ENCODE measurements at places on chromosomes 7 and 10.

DNA sequence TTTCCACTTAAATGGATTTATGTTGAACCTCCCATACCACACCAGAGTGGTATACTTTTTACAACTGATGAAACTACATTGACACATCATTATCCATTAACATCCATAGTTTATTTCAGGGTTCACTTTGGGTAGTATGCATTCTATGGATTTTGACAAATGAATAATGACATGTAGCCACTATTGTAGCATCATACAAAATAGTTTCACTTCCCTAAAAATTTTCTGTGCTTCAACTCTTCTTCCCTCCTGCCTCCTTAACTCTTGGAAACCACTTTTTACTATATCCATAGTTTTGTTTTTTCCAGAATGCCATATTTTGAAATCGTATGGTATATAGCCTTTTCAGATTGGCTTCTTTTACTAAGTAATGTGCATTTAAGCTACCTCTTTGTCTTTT is 199.5 kb upstream of the TMEM196 start:
- DNase-seq: no peak

- no peak for DNase-seq
Measured at GRCh38 chr7:86916277-86916825, 143.1 kb downstream of the ELAPOR2 start.

GRCh38 chr10:92931597-92931996 is 83.3 kb downstream of the EXOC6 start:
- no peak for DNase-seq

DNA sequence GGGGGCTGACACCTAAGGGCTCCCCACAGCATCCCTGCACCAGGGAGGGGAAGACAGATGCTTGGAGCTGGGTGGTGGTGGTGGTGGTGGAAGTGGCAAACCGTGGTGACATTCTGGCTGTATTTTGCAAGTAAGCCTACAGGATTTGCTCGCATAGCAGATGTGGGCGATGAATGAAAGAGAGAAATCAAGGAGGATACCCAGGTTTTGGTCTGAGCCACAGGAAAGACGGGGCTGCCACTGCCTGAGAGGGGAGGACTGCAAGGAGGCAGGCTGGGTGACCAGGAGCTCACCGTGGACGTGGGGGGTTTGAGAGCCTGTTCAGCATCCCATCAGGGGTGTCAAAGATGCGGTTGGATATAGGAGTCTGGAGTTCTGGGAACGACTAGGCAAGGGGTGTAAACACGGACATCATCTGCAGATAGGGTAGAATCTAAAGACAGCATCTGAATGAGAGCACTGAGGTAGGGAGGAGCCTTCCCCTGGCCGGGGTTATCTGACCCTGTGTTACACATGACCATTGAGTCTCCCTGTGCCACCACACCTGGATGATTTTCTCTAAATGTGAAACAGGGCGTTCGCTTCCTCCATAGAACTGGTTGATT is 49.7 kb downstream of the TSPAN15 start:
- no peak for DNase-seq

- no peak for DNase-seq
Measured at GRCh38 chr10:130212746-130213145, 76.6 kb downstream of the GLRX3 start.

DNA sequence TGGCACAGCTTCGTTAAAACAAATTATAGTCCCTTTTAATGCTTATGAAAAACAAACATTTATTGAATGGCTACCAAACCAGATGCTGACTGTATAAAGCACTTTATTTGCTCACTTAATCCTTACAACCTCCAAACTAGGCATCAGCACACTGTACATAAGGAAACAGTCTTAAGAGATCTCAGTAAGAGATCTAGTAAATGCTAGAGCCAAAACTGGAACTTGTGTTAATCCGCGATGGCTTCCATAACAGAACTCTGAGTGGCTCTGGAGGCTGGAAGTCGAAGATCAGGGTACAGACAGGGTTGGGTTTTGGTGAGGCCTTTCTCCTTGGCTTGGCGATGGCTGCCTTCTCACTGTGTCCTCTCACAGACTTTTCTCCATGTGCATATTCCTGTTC is 27.0 kb downstream of the PDZD8 start:
- DNase-seq: no peak

GRCh38 chr7:154795014-154795413 is 207.9 kb downstream of the PAXIP1 start:
- DNase-seq: no peak

- DNase-seq: no peak
Measured at GRCh38 chr7:13908667-13909397, 80.6 kb downstream of the ETV1 start.

- no peak for DNase-seq
Measured at GRCh38 chr10:46301056-46301645, 14.4 kb downstream of the ANTXRL start.

DNA sequence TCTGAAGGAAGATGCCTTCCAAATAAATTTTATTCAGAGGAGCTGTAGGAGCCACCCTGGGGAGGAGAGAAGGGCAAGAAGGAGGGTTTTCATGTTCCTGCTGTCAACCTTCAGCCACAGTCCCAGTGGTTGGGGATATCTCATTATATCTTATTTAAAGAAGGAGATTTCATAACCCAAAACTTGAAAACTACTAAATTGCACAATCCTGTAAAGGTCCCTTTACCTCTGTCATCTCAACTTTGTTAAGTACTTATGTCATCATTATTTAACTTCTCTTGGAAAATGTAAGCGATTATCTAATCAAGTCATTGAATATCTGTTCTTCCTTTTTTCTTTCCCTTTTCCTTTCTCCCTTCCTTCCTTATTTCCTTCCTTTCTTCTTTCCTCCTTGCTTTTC is 794.5 kb upstream of the IGFBP3 start:
- no peak for DNase-seq

DNA sequence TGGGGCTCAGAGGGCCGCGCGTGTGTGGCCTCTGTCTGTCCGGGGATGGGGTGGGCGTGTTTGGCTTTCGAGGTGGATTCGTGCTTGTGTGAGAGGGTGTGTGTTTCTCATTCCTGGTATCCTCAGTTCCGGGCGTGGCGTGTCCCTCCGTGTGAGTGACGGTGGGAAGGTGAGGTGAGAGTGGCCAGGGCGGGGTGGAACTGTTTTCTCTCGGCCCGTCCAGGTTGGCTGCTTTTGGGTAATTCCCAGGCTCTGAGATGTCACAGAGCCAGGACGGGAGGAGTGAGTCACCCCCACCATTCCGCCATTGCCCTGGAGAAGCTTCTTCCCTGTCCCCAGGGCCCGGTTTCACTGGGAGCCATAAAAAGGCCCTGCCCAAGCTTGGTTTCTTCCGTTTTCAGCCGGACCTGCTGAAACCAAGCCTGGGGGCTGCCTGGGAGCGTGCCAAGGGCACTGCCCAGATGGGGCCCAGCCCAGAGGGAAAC is 21.3 kb upstream of the CLDN4 start:
- DNase-seq: no peak

- DNase-seq: no peak
Measured at GRCh38 chr10:74778436-74779094, 47.8 kb upstream of the KAT6B start.

GRCh38 chr10:58299580-58299979 is 30.6 kb downstream of the CISD1 start:
- DNase-seq: no peak

DNA sequence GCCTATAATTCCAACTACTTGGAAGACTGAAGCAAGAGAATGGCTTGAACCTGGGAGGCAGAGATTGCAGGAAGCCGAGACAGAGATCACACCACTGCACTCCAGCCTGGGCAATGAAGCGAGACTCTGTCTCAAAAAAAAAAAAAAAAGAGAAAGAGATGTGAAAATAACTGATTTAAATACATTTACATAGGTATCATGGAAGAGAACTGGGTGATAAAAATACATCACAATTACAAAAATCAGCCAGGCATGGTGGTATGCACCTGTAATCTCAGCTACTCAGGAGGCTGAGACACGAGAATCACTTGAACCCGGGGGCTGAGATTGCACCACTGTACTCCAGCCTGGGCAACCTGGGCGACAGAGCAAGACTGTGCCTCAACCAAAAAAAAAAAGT is 19.8 kb downstream of the NANOS1 start:
- no peak for DNase-seq

GRCh38 chr7:46490406-46490805 is 569.3 kb upstream of the IGFBP3 start:
- no peak for DNase-seq

DNA sequence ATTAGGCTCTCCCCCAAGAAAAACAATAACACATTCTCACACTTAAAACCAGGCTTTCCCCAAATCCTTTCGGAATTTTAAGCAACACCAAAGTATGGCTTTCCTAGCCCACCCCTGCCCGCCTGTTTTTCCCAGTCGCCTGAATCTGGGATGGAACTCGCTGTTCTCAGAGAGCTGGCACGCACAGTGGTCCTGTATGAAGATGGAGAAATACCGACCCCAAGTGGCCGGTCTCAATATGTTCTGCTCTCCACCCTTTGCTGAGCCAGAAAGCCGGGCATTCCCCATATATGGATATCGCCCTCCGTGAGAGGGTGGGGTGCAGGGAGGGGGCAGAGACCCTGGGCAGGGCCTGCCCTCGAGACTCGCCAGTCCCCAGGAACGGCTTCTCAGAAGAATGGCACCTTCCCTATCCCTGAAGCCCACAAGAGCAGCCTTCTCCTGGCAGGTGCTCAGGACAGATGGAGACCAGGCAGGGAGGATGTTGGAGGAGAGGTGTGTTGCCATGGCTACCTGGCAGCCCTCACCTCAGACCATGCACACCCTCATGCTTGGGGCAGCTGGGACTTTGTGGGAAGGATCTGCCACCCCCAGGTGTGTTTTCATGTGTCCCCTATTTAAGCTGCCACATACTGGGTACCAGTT is 3.4 kb downstream of the TACR2 start:
- DNase-seq: no peak

DNA sequence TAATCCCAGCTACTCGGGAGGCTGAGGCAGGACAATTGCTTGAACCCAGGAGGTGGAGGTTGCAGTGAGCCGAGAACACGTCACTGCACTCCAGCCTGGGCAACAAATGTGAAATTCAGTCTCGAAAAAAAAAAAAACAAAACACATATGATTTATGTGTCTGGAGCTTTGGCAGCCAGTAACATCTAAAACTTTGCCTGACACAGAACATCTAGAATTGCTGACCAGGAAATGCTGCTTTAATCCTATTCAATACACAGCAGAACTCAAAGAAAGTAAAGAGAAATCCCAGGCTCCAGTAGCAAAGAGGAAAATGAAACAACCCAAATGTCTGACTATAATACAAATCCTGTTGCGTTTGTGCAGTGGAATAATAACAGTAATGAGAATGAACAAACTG is 4.5 kb upstream of the CCDC6 start:
- no peak for DNase-seq

DNA sequence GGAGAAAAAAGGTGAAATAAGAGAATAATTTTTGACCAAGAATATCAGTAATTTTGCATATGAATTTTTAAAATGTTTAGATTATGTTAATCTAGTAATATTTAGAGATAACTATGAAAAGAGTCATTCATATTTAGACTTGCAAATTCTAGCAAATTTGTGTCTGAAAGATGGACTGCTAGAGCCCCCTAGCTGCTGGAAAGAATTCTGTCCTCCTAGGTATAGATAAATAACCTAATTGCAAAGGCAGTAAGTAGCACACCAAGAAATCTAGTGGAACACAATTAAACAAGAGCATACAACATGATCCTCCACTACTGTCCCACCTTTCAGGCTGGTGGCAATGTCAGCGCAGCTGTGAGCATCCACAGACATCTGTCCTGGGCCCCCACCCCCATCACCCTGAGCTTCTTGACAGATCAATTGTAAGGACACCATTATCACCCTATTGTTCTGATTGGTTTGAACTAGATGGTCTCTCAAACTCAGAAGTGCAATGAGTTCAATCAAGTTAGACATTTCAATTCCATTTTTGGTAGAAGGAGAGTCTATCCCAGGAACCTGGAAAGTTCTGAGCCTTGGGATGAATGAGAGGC is 15.0 kb upstream of the GFRA1 start:
- DNase-seq: peak; percentile 2

DNA sequence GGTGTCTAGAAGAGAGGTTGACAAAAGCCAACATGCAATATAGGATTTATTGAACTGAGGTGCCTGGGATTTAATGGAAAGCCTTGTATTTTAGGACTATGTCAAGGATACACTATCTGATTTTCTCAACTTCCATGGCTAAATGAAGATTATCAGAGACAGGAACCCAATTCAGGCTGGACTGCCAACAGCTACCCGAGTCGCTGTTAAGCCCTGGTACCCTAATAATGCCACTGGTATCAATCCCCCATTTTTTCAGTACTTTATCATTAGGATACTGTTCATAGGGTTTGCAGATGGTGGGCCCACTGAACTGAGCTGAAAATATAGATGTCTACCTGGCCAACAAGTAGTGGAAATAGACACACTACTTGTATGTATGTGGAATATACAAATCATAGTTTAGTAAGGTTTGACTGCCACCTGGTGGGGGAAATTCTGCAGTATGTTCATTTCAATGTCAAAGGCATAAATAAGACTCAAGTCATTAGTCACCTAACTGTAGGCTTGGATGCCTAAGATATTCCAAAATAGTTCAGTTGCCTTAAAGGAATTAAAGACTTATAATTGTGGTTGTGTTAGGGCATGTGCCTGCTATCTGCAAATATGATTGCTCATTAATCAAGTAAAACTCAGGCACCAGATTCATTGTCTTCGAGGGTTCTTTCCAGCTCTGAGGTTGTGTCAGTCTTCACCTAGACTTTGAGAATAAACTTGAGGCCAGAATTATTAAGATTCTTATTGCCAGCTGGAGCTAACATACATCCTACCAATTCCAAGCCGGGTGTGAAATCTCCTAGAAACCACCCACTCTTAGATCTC is 34.1 kb upstream of the NOBOX start:
- DNase-seq: peak; percentile 58

GRCh38 chr7:43201912-43202311 is 89.5 kb downstream of the HECW1 start:
- DNase-seq: no peak

DNA sequence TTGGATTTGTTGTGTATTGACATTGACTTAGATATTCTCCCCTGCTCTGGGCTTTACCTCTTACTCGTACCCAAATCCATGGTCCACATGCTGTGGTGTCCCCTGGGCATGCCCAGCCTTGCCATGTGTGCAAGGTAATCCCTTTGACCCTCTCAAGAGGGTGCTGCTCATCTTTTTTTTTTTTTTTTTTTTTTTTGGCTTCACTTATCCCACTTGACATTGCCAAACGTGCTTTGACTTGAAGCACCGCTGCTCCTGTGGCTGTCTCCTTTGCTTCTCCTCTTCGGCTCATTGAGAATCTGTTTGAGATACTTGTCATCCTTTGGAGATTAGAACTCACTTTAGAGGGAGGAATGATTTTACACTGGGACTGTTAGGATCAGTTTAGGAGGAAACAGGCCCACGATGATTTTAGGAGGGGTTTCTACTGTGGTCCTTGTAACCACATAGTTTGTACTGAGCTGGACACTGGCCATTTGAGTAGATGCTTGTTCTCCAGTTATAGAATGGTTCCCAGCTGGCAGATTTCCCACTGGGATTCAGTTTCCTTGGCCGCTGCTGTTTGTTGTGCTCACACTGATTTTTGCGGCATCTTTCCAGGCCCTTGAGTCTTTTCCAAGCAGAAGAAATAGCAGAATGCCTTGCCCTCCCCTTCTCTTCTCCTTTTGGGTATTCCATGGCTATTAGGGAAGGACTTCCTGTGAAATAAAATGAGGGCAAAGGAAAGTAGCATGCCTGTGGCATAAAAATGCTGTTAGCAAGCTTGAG is 184.8 kb downstream of the AUTS2 start:
- no peak for DNase-seq

- no peak for DNase-seq
Measured at GRCh38 chr10:69220507-69220906, 375 bp downstream of the HKDC1 start.

GRCh38 chr7:157271991-157272324 is 64.8 kb upstream of the DNAJB6 start:
- peak; percentile 37 for DNase-seq
